ENCODE measurements at places on chromosomes 1 and 21.

DNA sequence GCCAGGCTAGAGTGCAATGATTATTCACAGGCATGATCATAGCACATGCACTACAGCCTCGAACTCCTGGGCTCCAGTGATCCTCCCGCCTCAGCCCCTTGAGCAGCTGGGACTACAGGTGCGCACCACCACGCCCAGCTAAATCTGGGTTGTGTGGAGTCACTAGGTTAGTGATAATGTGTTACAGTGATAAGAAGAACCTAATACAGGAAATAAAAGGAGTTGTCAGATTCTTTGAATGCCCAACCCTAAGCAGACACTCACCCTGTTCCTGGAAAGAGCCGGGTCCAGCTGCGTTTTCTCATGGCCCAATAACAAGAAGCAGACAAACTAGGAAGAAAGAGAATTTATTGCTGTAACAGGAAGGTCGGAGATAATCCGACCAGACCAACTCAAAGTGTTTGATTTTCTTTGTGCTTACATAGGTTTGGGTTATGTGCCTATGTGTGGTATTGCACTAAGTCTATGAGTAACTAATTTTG lies 8.8 kb downstream of the IFNGR2 start:
- DNase-seq: no peak

DNA sequence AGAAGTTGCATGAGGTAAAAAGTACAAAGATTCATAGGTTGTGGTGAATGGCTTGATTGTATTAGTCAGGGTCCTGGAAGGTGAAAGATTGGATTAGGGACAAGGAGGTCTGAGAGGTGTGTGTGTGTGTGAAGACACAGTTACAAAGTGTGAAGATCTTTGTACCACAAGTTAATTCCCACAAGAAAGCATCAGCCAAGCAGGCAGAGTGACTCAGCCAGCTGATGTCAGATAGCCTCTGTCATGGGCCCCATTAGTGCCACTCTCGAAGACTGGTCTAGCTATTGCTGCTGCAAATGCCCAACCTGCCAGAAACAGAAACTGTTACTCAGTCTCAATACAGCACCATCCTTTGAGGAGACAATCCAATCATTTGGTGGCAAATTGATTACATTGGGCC lies 96.5 kb downstream of the DTL start:
- no peak for DNase-seq

GRCh38 chr1:108077991-108078390 lies 113.0 kb upstream of the VAV3 start:
- no peak for DNase-seq

DNA sequence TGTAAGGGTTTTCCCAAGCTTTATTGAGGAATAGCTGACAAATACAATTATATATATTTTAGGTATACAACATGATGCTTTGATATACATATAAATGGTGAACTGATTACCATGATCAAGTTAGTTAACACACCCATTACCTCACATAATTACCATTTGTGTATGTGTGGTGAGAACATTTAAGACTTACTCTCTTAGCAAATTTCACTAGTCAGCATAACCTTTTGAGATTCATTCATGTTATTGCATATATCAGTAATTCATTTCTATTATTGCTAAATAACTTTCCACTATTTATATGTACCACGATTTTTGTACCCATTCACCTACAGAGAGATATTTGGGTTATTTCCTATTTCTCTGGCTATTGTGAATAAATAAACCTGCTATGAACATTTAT lies 16.2 kb upstream of the TP53BP2 start:
- DNase-seq: no peak

GRCh38 chr1:1236176-1236763 lies 4.2 kb downstream of the B3GALT6 start:
- DNase-seq: no peak

- no peak for DNase-seq
Observed at GRCh38 chr1:54132495-54132894, 20.3 kb downstream of the CDCP2 start.

DNA sequence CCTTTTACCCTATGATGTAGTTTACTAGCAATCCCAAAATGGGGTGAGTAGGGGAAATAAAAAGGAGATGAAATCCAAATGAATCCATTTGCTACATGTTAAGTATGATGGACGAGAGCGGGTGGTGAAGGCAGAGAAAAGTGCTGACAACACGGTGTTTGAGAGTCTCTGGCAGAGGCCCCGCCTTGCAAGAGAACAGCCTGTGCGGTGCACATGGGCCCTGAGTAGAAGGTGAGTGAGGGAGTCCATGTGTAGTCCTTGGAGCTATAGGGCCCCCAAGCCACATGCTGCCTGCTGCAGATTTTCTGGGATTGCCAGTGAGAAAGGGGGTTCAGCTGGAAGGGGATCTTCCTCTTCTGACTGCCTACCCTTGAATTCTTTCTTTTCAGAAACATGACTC lies 177.1 kb downstream of the TNR start:
- no peak for DNase-seq

DNA sequence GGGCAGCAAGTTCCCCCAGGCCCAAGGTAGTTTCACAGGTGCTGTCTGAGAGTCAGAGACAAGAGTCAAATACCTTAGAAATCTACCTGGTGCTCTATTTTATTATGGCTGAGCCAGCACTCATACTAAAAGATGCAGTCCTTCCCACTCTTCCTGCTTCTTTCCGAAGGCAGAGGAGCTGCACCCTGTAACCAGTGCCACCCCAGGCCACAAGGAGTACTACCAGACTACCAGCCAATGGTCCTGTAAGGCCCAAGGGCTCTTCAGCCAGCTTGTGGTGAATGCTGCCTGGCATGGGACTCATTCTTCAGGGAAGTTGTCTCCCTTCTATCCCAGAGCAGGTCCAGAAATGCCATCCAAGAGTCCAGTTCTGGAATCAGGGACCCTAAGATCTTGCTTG lies 203.8 kb upstream of the DUSP10 start:
- DNase-seq: no peak

DNA sequence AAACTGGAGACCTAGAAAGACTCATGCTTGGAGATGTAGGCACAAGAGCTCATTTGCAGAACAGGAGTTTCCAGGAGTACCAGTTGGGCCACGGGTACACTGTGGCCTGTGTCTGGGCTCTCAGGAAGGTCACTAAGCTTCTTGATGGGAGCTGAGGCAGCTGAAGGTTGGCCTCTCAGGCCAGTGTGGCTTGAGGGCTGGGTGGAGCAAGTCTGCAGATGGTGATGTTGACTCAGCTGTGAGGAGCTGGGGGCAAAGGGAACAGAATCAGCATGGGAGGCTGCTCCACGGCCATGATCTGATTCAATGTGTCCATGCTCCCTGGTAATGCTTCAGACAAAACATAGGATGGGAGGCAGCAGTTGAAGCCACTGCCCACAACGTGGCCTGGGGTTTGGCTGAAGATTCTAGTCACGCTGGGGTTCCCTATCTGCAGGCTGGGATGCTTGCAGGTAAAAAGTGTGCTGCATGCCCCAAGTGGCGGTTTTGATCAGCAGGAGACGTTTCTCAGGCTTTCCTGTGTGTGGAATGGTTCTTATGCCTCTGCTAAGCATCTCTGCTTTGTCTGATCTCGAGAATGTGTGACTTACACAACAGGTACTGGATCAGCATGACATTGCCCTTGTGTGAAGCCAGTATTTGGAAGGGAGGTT lies 15.4 kb upstream of the TENT5C start:
- DNase-seq: no peak

GRCh38 chr1:47524272-47524671 lies 86.4 kb downstream of the FOXD2 start:
- DNase-seq: no peak

- DNase-seq: no peak
Observed at GRCh38 chr1:174676856-174677255, 229.1 kb downstream of the GPR52 start.

GRCh38 chr1:50605186-50605875 lies 182.1 kb upstream of the DMRTA2 start:
- DNase-seq: no peak

DNA sequence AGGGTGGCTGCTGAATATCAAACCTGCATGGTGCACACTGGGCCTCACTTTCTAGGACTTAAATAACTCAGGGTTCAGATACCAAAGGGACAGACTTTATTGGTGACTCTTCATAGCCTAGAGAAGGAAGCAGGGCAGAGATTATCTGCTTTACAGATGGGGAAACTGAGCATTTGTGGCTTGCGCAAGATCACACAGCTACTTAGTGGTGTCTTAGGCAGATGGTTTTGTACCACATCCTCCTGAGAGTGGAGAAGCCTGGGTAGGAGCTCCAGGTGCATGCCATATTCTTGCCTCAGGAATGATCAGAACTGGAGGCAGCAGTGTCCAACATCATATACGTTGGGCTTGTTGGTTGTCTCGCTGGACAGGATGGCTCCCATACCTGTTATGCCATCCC lies 6.8 kb upstream of the DPH2 start:
- DNase-seq: no peak

DNA sequence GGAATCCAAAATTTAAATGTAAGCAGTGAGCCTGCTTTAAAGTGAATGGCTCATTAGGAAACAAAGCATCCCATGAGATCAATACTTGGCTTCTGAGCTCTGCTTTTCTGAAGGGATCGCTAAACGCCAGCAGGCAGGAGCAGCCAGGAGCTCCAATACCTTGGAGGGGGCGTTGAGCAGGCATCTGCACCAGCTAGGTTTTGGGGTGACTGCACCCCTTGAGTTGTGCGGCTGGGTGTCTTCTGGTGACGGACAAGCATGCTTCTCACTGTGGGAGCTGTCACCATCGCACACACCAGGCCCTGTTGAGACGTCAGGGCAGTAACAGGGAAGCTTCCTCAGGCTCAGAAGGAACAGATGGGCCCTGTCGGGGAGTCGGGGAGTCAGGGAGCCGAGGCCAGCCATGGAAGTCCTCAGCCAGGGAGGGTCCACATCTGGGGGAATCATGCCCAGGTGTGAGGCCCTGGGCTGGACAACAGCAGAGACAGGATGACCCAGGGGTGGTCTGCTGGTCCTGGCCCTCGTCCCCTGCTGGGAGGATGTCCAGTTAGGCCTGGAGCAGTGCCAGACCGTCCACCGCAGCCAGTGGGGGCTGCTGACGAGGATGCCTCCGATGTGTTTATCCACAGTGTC lies 57.9 kb upstream of the ADARB1 start:
- DNase-seq: no peak

DNA sequence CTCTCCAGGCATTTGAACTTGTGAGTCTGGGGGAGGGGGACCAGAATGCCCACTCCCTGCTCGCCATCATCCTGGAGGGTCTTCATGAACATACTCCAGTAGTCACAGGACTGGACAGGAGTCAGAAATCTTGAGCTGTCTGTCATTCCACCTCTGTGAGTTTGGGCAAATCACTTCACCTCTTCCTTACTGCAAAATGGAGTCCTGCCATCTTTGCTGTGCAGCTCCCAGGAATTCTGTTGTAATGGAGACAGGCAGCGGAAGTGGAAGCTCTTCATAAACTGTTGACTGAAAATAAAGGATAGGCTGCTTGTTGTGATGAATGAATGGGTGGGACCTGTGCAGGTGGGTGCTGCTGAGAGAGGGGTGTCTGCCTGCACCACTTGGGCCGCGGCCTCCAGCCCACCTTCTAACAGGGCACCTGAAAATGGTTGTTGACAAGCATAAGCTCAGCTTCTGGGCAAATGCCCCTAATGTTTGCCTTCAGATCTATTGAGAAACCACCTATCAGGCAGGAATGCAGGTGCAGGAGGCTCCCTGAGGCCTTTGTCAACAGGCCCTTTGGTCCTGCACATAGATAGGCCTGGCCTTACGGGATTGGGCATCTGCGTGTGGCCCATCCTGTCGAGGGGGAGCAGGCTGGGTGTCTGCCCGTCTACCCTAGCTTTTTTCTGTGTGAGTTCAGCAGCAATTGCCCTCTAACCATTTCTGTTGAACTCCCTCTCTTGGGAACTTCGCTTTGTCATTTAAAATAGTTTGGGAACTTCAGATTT lies 321.0 kb downstream of the RPS6KC1 start:
- DNase-seq: no peak

DNA sequence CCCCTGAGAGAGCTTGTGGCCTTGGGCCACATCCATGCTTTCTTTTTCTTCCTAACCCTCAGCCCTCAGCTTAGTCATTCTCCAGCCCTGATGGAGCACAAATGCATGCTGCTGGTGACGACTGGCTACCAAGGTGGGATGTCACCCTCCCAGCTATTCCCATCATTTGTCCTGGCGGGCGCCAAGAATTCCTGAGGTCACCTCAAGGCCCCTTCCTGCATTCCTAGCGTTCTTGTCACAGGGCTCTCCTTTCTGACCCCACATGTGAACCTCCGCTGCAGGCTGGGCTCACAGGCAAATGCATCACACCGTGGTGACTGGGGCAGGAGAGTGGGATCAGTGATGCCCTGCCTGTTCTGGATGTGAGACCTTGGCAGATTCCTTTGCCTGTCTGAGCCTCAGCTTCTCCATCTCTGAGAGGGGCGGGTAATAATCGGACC lies 53.4 kb upstream of the IFFO2 start:
- no peak for DNase-seq

DNA sequence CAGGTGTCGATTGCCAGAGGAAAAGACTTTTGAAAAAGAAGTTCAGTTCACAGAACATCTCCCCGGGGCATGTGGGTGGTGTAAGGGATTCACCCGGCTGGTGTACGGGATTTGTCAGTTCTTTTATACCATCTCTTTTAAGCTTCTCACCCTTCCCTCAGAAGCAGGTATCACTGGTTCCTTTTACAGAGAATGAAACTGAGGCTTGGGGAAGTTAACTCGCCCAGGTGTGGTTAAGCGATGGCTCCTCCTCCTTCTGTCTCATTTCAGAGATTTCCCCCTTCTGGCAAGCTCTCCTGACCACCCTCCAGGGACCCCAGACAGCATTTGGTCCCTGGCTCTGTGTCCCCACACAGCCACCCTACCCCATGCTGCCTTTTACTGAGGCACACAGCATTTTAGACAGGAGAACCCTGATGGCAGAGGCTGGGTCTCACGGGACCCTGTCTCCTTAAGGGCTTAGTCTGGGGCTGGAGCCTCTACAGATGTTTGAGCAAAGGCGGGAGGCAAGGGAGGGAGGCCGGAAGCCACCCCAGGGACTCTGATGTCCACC lies 2.8 kb upstream of the ECE1 start:
- peak; percentile 25 for DNase-seq

DNA sequence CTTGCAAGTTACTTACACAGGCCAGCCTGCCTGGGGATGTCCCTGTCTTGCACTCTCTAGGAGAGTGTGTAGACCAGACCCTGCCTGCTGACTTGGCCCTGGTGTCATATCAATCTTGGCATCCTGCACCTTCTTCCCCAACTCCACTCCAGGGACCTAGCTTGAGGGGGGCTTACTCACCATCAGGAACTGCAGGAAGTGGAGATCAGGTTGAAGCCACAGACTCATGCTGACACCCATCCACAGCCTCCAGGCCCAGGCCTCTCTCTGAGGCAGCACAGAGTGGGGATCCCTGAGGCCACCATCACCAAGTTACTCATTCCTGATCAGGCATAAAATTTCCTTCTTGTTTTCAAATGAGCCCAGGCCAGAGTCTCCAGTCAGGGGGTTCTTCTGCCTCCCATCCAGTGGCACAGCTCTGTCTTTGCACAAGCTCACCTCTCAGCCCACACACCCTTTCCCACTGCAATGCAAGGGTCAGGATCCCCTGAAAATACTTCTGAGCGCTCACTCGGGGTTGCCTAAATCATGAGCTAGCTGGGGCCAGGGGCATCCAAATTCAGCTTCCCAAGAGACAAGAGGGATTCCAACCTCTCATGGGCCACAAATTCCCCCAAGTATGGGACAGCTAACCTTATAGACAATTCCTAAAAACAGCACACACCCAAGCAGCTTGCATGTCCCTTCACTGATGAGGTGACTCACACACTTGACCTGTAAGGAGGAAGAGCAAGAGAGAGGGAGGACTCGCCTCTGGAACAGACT lies 33.5 kb downstream of the CSMD2 start:
- DNase-seq: no peak

GRCh38 chr21:34980423-34981115 lies 68.5 kb downstream of the RUNX1 start:
- DNase-seq: no peak
